ENCODE measurements at places on chromosomes 1 and 21. TPM values are rescaled to one million over a fixed set of nuclear protein-coding genes. Genes with fewer than 3 reads are reported as not detected.

Gene C1QA
- total RNA-seq = 8.6 TPM

Gene PODN
- 0.82 TPM for total RNA-seq

Gene DTL
- total RNA-seq = 2.9 TPM

Gene FNDC10
- total RNA-seq = 2.9 TPM

Gene TTC34
- total RNA-seq = under 0.01 TPM

Gene HAO2
- total RNA-seq = under 0.01 TPM

Gene KRTAP19-1
- not detected for total RNA-seq

Gene GSTM2
- total RNA-seq = 18.8 TPM

Gene RAB25
- not detected for total RNA-seq

Gene PTPRU
- total RNA-seq = 30.2 TPM

Gene HJV
- total RNA-seq = not detected

Gene S100A13
- 7.3 TPM for total RNA-seq

Gene OVAAL
- total RNA-seq = not detected

Gene CCDC181
- total RNA-seq = 7.3 TPM

Gene COL24A1
- total RNA-seq = 1.6 TPM

Gene SIM2
- not detected for total RNA-seq

Gene GUCA2A
- total RNA-seq = not detected

Gene FCRL1
- total RNA-seq = not detected

Gene GRHL3
- not detected for total RNA-seq

Gene OR10Z1
- total RNA-seq = not detected

Gene CGN
- total RNA-seq = 2.0 TPM

Gene SLAMF7
- not detected for total RNA-seq

Gene MROH9
- not detected for total RNA-seq

Gene MPL
- not detected for total RNA-seq

Gene TP73
- 0.41 TPM for total RNA-seq

Gene AIRE
- total RNA-seq = 0.41 TPM

Gene SMAP2
- total RNA-seq = 28.1 TPM

Gene CLCA1
- not detected for total RNA-seq

Gene SHISA4
- 22.4 TPM for total RNA-seq

Gene ARTN
- under 0.01 TPM for total RNA-seq

Gene IQGAP3
- 1.2 TPM for total RNA-seq

Gene FCRL4
- total RNA-seq = not detected

Gene TSEN15
- 30.2 TPM for total RNA-seq

Gene USP33
- total RNA-seq = 259 TPM

Gene C8B
- not detected for total RNA-seq

Gene UROD
- 66.0 TPM for total RNA-seq

Gene ADORA3
- total RNA-seq = 1.6 TPM

Gene TNFRSF1B
- total RNA-seq = 2.0 TPM

All from frontal cortex (tissue), 4 donors.